Left cardiac atrium (tissue), 4 donors: ENCODE measurements at places on chromosomes 7 and 10. TPM values are rescaled to one million over a fixed set of nuclear protein-coding genes. Genes with fewer than 3 reads are reported as not detected.

GRCh38 chr7:45401851-45402250 is 172.3 kb upstream of the ADCY1 start:
- no peak for DNase-seq

- DNase-seq, result no peak
These were observed 12.4 kb downstream of the PAPOLB start for GRCh38 chr7:4849390-4849789.

DNA sequence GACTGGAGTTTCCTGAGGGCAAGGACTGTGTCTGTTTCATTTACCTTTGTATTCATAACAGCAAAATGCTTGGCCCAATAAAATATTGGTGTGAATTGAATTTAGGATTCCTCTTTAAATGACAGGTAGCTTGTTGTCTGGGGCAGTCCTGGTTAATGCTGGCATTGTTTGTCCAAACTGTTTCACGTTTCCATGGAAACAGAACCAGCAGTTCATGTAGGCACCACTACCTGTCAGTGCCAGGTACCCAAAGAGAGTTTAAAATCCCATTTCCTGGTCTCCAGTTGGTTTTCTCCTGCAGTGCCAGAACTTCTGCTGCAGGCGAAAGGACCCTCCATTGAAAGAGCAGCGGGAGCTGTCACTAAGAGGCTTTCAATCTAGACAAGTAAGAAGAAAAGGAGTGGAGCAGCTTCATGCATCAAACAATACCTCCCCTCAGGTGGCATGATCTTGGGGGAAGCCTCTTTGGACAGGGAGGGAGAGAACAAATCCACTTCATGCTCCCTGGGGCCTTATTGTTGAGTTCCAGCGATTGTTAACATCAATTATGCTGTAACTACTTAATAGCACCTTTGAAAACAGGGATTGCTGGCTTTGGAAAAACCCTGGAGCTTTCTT is 109.6 kb downstream of the KIF20B start:
- DNase-seq, result no peak

DNA sequence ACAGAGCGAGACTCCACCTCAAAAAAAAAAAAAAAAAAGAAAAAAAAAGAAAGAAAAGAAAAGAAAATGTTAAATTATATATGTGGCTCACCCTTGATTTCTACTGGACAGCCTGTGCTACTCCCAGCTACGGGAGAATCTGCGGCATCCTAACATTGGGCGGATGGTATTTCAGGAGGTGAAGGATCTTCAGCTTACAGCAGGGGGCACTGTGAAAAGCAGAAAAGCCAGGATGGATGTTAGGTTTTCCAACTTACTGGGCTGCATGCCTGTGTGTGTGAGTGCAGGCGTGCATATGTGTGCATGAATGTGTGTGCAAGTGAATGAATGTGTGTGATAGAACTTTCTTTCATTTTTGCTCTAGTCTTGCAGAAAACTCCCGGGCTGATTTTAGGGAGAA is 1066.5 kb downstream of the TYW1 start:
- no peak for DNase-seq

DNA sequence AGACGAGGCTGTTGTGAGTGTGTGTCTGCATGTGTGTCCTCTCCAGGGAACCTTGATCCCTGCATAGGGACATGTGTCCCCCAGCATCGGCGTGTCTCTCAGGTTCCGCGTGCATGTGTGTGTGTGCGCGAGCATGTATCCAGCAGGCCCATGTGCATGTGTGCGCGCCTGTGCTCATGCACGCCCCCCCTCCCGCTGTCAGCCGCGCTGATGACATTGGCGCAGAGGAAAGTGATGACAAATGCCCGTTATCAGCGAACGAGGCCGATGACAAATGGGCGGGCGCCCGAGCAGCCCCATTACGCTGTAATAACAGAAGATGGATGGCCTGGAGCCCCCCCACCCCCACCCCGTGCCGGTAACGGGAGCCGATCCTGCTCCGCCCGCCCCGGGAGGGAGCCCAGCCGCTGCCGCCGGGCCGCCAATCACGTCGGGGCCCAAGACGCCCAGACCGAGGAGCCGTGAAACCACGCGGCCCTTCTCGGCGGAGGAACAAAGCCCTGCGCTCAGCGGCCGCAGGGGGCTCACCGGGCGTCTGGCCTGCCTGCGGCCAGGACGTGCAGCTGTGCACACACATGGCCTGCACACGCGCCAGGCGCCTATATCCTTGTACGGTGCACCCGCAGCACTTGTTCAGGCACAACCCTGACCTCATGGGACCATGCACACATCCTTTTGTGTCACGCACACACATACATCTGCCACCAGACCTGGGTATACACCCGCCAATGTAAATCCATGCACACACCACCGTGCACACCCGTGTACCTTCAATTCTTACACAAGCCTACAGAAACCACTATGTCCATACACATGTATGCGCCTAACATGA is 21.5 kb downstream of the POLL start:
- no peak for DNase-seq

DNA sequence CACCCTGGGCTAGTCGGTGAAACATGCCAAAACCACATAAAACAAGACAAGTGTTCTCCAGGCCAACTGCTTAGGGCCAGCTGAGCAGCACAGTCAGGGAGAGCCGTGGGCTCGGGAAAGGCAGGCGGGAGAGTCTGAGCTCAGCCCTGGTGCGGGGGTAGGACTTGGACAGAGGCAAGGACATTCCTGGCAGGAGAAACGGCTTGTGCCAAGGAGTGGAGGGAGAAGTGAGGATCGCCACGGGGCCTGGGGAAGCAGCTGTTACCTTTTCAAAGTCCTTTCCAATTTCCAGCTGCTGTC is 4.2 kb downstream of the ELN start:
- peak; percentile 58 for DNase-seq

DNA sequence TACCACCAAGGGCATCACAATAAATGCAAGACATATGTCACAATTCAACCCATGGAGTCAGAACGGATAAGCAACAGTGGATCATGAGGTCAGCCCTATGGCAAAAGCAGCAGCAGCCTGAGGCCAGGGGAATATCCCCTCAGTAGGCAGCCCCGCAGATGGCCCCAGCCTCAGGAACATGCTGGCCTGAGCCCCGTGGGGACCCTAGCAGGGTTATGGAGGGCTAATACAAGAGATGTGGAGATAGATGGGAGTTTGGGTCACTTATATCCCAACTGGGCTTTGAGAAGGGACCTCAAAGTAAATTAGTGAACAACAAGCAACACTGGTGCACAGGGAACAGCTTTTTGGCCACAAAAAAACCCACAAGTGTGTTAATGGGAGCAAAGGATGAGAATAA is 9.1 kb downstream of the TMEM72 start:
- no peak for DNase-seq

DNA sequence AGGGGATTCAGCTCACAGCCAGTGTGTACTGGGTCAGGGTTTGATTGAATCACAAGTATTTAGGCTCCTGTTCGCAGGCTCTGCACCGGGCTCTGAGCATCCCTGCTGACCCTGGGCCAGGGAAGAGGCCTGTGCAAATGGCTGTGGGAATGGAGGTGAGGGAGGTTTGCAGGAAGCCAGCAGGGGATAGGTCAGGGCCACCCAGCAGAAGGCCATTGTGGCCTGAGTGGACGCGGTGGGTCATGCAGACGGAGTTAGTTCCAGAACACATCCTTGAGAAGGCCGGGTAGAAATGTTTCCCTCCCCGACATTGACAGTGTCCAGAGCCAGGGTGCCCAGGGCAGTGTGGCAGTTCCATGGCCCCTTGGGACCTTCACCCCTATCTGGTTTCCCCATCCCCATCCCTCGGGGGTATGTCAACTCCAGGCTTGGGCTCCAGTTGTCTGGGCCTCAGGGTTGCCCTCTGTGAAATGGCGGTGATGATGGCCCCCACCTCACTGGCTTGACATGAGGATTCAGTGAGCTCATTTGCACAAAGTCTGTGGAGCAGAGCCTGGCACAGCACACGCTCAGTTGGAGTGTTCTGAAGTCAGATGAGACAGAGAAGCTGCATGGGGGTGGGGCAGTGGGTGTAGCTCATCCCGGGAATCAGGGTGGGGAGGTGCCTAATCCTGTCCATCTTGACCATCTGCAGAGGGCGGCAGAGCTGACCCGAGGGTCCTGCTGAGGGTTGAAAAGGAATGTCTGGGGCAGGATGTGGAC is 107.6 kb downstream of the ADCY1 start:
- no peak for DNase-seq

GRM8 gene
- total RNA-seq, result 0.18 TPM

SPDYE16 gene
- 0.34 TPM for total RNA-seq

RAPGEF5 gene
- 29.8 TPM for total RNA-seq

CHAT gene
- not detected for total RNA-seq

SPDYE2 gene
- total RNA-seq, result not detected

C10orf62 gene
- 0.35 TPM for total RNA-seq

PIP gene
- not detected for total RNA-seq

GRID1 gene
- total RNA-seq, result 0.59 TPM
